Smooth muscle cell of the pulmonary artery (primary cell): ENCODE measurements at places on chromosomes 11 and 22. TPM values are rescaled to one million over a fixed set of nuclear protein-coding genes. Genes with fewer than 3 reads are reported as not detected.

Gene ALG8
- total RNA-seq = 27.5 and 28.6 TPM in 2 replicates

Gene ANKK1
- total RNA-seq = 0.07 TPM in 1 of 2 replicates, not detected in the other

Gene KRTAP5-8
- total RNA-seq = not detected in 2 replicates

Gene SOX10
- total RNA-seq = 0.07 TPM in 1 of 2 replicates, not detected in the other

Gene TEAD1
- 104 and 107 TPM in 2 replicates for total RNA-seq

Gene DGCR8
- 27.7 and 38.1 TPM in 2 replicates for total RNA-seq

Gene NCR3LG1
- total RNA-seq = 3.5 and 8.4 TPM in 2 replicates

Gene OR10AG1
- not detected in 2 replicates for total RNA-seq

Gene MMP8
- 0.07 TPM in 2 replicates for total RNA-seq

Gene BRD1
- total RNA-seq = 24.2 and 31.2 TPM in 2 replicates

Gene CSRP3
- total RNA-seq = 0.56 TPM in 1 of 2 replicates, not detected in the other

Gene MYRF
- 0.92 and 1.0 TPM in 2 replicates for total RNA-seq

Gene C11orf68
- total RNA-seq = 28.4 and 31.1 TPM in 2 replicates

Gene CALCB
- total RNA-seq = not detected in 2 replicates

Gene VPREB3
- total RNA-seq = not detected in 2 replicates

Gene PATE2
- total RNA-seq = 0.20 TPM in 1 of 2 replicates, not detected in the other

Gene OR51E2
- 0.33 TPM in 1 of 2 replicates, not detected in the other for total RNA-seq

Gene TBX10
- not detected in 2 replicates for total RNA-seq

Gene RTCB
- total RNA-seq = 82.0 and 94.5 TPM in 2 replicates

Gene MISFA
- total RNA-seq = 0.43 and 0.52 TPM in 2 replicates

Gene GRAP2
- total RNA-seq = not detected in 2 replicates

Gene SSRP1
- total RNA-seq = 49.5 and 59.6 TPM in 2 replicates

Gene CSF2RB
- 0.46 and 0.52 TPM in 2 replicates for total RNA-seq

Gene TBX1
- 0.23 TPM in 1 of 2 replicates, not detected in the other for total RNA-seq

Gene CREBZF
- total RNA-seq = 36.3 and 37.8 TPM in 2 replicates

Gene TENM4
- 42.4 and 66.9 TPM in 2 replicates for total RNA-seq

Gene BIK
- not detected in 2 replicates for total RNA-seq

Gene MMP27
- total RNA-seq = not detected in 2 replicates

Gene MS4A6E
- total RNA-seq = not detected in 2 replicates
